ENCODE measurements at places on chromosomes 1 and 21.

DNA sequence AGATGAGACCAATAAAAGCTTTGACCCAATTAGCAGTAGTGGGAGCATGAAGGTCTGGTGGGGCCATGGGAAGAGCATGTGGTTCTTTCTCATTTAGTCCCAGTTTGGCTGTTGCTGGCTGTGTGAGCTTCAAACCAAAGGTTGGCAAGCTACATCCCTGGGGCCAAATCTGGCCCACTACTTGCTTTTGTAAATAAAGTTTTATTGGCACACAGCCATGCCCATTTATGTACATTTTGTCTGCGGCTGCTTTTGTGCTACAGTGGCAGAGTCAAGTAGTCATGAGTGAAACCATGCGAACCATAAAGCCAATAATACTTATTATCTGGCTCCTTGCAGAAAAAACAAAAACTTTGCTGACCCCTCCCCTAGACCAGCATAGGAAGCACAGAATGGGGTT lies 196.9 kb downstream of the PRDM2 start:
- H3K36me3 ChIP-seq = no peaks in the 10 kb centered on the region
- no peaks in the 10 kb centered on the region for H3K4me1 ChIP-seq
- DNase-seq = no peak
- H3K27ac ChIP-seq = no peak overlapping the region
- H3K27me3 ChIP-seq = no peaks in the 10 kb centered on the region

- H3K4me1 ChIP-seq = no peaks in the 10 kb centered on the region
- H3K27me3 ChIP-seq = no peaks in the 10 kb centered on the region
- H3K4me3 ChIP-seq = no peak overlapping the region
- DNase-seq = no peak
- no peaks in the 10 kb centered on the region for H3K36me3 ChIP-seq
- H3K27ac ChIP-seq = no peak overlapping the region
These were observed 207.7 kb upstream of the GJB5 start for GRCh38 chr1:34547046-34547674.

- no peaks in the 10 kb centered on the region for H3K4me1 ChIP-seq
- H3K27me3 ChIP-seq = no peaks in the 10 kb centered on the region
- peaks cover 7% of the 10 kb centered on the region for H3K36me3 ChIP-seq
- no peak for DNase-seq
- H3K27ac ChIP-seq = peak overlapping the region; percentile 3
These were observed 38.4 kb upstream of the RBM34 start for GRCh38 chr1:235199441-235199840.

GRCh38 chr1:38860454-38860795 lies 853 bp upstream of the RRAGC start:
- H3K36me3 ChIP-seq = peaks cover 34% of the 10 kb centered on the region
- H3K27me3 ChIP-seq = no peaks in the 10 kb centered on the region
- H3K27ac ChIP-seq = peak overlapping the region; percentile 90
- no peak for DNase-seq
- peaks cover 78% of the 10 kb centered on the region for H3K4me1 ChIP-seq
- H3K4me3 ChIP-seq = peak overlapping the region; percentile 83

GRCh38 chr1:164020391-164020790 lies 538.6 kb upstream of the PBX1 start:
- H3K4me3 ChIP-seq = no peak overlapping the region
- no peaks in the 10 kb centered on the region for H3K27me3 ChIP-seq
- no peaks in the 10 kb centered on the region for H3K36me3 ChIP-seq
- H3K4me1 ChIP-seq = no peaks in the 10 kb centered on the region
- no peak for DNase-seq

GRCh38 chr1:69673321-69673720 lies 105.6 kb downstream of the LRRC7 start:
- no peak overlapping the region for H3K27ac ChIP-seq
- no peak for DNase-seq
- H3K27me3 ChIP-seq = no peaks in the 10 kb centered on the region
- no peak overlapping the region for H3K4me3 ChIP-seq
- no peaks in the 10 kb centered on the region for H3K36me3 ChIP-seq

DNA sequence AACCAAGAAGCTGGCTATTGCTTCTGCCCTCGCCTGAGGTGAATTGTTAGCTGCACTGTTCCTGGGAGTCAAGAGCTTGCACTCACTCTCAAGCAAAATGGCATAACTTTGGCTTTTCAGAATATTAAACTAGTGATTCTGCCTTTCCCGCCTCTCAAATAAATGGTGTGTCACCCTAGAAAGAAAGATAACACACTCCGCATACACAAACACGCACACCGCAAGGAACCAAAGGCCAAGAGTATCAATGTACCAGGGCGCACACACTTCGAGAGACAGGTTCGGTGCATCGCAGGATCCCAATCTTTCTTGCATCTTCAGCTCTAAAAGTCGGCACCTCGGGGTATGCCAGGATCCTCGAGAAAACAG lies 470 bp upstream of the RTCA start:
- H3K4me1 ChIP-seq = peaks cover 35% of the 10 kb centered on the region
- H3K36me3 ChIP-seq = no peaks in the 10 kb centered on the region
- H3K27ac ChIP-seq = peak overlapping the region; percentile 88
- no peak for DNase-seq
- peak overlapping the region; percentile 77 for H3K4me3 ChIP-seq

- H3K36me3 ChIP-seq = no peaks in the 10 kb centered on the region
- H3K4me1 ChIP-seq = peaks cover 7% of the 10 kb centered on the region
- H3K27ac ChIP-seq = no peak overlapping the region
- peak; percentile 13 for DNase-seq
- no peak overlapping the region for H3K4me3 ChIP-seq
- H3K27me3 ChIP-seq = no peaks in the 10 kb centered on the region
These were observed 66.7 kb downstream of the MAGI3 start for GRCh38 chr1:113456967-113457366.

DNA sequence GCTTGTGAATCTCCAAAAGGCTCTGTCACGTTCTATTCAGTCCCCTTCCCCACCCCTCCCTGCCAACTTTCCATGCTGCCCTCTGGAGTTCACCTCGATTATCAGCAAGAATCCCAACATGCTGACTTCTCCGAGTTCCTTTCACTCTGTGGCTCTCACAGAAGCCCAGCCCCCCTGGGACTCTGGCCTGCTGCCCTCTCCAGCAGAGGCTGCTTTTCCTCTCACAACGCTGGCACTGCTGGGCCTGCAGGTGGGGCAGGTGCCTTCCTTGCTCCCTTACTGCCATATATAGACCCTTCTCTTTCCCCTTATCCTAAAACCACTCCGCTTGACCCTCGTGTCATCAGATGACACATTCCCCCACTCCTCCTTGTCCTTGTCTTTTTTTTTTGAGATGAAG lies 10.2 kb upstream of the RNF186 start:
- H3K27me3 ChIP-seq = no peaks in the 10 kb centered on the region
- H3K4me3 ChIP-seq = no peak overlapping the region
- H3K27ac ChIP-seq = no peak overlapping the region
- no peaks in the 10 kb centered on the region for H3K36me3 ChIP-seq
- H3K4me1 ChIP-seq = no peaks in the 10 kb centered on the region

DNA sequence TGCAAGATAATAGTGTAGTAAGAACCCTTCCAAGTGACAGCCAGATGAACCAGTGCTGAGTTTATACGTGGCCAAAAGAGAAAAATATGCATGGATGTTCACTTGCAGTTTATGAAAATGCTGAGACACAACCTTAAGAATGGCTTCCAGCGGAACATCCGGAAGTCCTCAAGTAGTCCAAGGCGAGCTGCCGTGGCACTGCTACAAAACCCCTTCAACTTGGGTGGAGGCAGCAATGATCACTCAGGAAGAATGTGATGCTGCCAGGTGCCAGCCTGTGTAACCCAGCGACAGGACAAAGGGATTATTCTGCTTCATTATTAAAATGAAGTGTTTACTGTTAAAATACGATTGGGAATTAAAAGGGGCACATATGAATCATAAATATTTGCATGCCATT lies 179.6 kb downstream of the RUNX1 start:
- H3K27me3 ChIP-seq = peaks cover 10% of the 10 kb centered on the region
- H3K4me3 ChIP-seq = no peak overlapping the region
- H3K27ac ChIP-seq = no peak overlapping the region
- H3K4me1 ChIP-seq = no peaks in the 10 kb centered on the region
- no peak for DNase-seq

DNA sequence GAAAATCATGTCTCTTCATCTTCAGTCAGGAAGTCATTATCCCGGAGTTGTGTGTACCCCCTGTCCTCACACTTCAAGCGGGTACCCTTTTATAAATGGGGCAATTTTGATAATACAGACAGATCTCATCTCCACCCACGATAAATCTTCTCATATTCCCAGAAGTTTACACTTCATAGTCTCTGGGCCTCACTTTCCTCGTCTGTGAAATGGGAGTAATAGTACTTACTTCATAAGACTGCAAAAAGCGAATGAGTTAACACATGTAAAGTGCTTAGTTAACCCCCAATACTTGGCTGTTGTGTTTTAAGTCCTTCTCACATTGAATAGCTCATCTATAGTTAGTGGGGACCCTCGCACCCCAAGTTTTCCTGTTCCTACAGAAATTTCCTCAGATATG lies 820 bp downstream of the NUP210L start:
- DNase-seq = no peak
- peaks cover 20% of the 10 kb centered on the region for H3K4me1 ChIP-seq
- H3K27ac ChIP-seq = peak overlapping the region; percentile 81

DNA sequence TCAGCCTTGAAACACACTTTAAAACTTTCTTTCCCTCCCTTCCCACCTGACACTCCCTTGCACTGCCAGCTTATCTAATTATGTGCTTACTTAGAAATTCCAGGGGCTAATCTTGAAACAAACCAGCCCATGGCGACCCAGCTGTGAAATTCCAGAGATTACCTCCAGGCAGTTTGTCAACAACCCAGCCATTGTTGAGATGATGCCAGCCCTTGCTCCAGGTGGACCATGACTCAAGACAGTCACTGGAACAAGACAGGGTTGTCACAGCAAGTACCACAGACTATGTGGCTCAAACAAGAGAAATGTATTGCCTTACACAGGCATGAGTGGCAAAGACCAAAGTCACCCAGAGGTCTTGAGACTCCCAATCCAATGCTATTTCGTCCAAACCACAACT lies 7.9 kb downstream of the FYB2 start:
- H3K4me1 ChIP-seq = peaks cover 31% of the 10 kb centered on the region
- H3K36me3 ChIP-seq = no peaks in the 10 kb centered on the region
- no peak for DNase-seq
- H3K4me3 ChIP-seq = no peak overlapping the region

- peak overlapping the region; percentile 69 for H3K4me3 ChIP-seq
- no peaks in the 10 kb centered on the region for H3K27me3 ChIP-seq
- H3K27ac ChIP-seq = peak overlapping the region; percentile 90
- peaks cover 66% of the 10 kb centered on the region for H3K4me1 ChIP-seq
- peaks cover 45% of the 10 kb centered on the region for H3K36me3 ChIP-seq
These were observed 1.1 kb downstream of the SLC50A1 start for GRCh38 chr1:155136748-155137147.

DNA sequence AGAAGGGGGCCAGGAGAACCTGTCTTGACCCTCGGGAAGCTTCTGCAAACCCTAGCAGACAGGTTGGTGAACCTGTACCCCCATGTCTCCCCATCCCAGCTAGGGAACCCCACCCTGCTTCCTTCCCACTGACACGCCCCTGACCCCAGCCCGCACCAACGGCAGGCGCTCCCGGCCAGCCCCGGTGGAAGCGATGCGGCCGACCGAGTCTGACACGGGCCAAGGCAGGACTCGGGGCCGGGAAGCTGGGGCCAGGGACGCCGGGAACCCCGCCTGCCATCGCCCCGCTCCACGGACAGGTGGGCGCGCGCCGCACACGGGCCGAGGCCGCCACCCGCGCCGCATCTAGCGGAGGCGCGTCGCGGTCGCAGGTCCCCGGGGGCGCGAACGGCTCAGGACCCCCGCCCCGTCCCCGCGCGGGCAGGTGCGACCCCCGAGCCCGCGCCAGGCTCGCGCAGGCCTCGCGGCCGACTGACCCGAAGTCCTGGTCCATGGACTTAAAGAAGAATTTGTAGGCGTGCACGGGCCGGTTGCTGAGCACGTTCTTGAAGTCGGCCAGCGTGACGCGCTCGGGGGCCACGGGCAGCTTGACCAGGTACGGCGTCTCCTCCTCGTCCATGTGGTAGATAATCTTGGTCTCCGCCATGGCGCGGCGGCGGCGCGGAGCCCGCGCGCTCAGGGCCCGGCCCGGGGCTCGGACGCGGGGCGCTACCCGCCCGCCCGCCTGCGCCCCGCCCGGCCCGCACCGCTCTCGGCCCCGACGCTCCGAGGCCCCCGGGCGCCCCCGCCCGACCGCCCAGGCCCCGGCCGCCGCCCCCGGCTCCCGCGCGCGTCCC lies 580 bp downstream of the DVL1 start:
- H3K4me1 ChIP-seq = peaks cover 72% of the 10 kb centered on the region
- peaks cover 7% of the 10 kb centered on the region for H3K36me3 ChIP-seq
- peak overlapping the region; percentile 80 for H3K4me3 ChIP-seq
- H3K27me3 ChIP-seq = peaks cover 14% of the 10 kb centered on the region
- peak overlapping the region; percentile 81 for H3K27ac ChIP-seq

DNA sequence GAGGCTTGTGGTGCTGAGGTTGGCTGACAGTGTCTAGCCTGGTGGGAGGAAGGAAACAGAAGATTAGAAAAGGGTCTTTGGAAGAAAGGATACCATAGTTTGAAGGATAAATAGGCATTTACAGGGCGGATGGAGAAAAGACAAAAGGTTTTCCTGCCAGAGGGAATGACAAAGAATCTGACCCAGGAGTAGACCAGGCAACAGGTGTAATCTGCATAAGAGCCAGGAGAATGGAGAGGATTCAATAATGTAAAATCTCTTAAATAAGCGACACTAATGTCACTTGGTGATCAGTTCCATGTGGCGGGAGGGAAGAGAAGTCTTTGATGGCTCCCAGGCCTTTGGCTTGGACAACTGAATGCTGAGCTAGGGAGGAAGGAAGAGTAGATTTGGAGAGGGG lies 9.4 kb downstream of the MECR start:
- peaks cover 57% of the 10 kb centered on the region for H3K36me3 ChIP-seq
- H3K4me3 ChIP-seq = no peak overlapping the region

GRCh38 chr1:169109561-169110134 lies 3.2 kb downstream of the ATP1B1 start:
- peak overlapping the region; percentile 66 for H3K4me3 ChIP-seq
- H3K36me3 ChIP-seq = no peaks in the 10 kb centered on the region
- peak overlapping the region; percentile 95 for H3K27ac ChIP-seq
- no peak for DNase-seq
- H3K4me1 ChIP-seq = peaks cover 60% of the 10 kb centered on the region
- H3K27me3 ChIP-seq = peaks cover 11% of the 10 kb centered on the region

GRCh38 chr1:58782178-58783089 lies 1.4 kb downstream of the JUN start:
- H3K4me3 ChIP-seq = peak overlapping the region; percentile 75
- H3K27me3 ChIP-seq = no peaks in the 10 kb centered on the region
- peak overlapping the region; percentile 100 for H3K27ac ChIP-seq

- H3K27ac ChIP-seq = peak within 1 kb of the TSS; percentile 97
- H3K36me3 ChIP-seq = peaks cover 56% of the 10 kb centered on the region
- H3K4me3 ChIP-seq = peak within 1 kb of the TSS; percentile 69
- DNase-seq = peak; percentile 79
These were observed at the start of gene TMEM35B for GRCh38 chr1:34984793-34985608. TMEM35B (minus strand) TSS chr1:34985347; CDS start chr1:34985305, 42 bp downstream.

DNA sequence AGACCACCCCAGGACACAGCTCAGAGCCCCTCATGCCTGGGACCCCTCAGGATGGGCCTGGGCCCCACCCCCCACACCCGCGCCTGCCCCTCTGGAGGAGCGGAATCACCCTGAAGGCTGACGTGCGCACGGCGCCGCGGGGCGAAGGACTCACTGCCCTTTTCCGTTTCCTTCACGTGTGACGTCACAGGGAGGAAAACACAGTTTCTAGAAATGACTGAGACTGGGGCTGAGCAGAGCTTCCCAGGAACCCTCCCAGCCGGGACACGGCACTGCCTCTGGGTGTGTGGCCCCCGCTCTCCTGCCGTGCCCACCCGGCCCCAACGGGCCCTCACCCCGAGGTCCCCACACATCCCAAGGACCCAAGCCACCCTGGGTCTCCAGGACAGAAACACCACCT lies 5.4 kb upstream of the TNFRSF4 start:
- H3K36me3 ChIP-seq = peaks cover 91% of the 10 kb centered on the region
- H3K27ac ChIP-seq = no peak overlapping the region
- H3K4me3 ChIP-seq = no peak overlapping the region
- H3K4me1 ChIP-seq = peaks cover 13% of the 10 kb centered on the region
